ENCODE measurements at places on chromosomes 13 and 19.

- DNase-seq, result no peak
These were observed 55.9 kb downstream of the ERCC5 start for GRCh38 chr13:102901615-102902305.

- DNase-seq, result no peak
These were observed 325.9 kb downstream of the FOXO1 start for GRCh38 chr13:40340368-40341095.

- DNase-seq, result no peak
These were observed 38.0 kb upstream of the URI1 start for GRCh38 chr19:29904017-29904416.

- DNase-seq, result no peak
These were observed 61.9 kb downstream of the TNFRSF19 start for GRCh38 chr13:23632048-23632582.

- DNase-seq, result peak; percentile 23
These were observed 324.0 kb downstream of the GPC5 start for GRCh38 chr13:91722267-91722884.

GRCh38 chr13:113178070-113178895 is 19.8 kb downstream of the PROZ start:
- DNase-seq, result no peak

- no peak for DNase-seq
These were observed 48.6 kb upstream of the TCF3 start for GRCh38 chr19:1700733-1701663.

- DNase-seq, result no peak
These were observed 165.9 kb downstream of the KLF5 start for GRCh38 chr13:73224703-73225102.

DNA sequence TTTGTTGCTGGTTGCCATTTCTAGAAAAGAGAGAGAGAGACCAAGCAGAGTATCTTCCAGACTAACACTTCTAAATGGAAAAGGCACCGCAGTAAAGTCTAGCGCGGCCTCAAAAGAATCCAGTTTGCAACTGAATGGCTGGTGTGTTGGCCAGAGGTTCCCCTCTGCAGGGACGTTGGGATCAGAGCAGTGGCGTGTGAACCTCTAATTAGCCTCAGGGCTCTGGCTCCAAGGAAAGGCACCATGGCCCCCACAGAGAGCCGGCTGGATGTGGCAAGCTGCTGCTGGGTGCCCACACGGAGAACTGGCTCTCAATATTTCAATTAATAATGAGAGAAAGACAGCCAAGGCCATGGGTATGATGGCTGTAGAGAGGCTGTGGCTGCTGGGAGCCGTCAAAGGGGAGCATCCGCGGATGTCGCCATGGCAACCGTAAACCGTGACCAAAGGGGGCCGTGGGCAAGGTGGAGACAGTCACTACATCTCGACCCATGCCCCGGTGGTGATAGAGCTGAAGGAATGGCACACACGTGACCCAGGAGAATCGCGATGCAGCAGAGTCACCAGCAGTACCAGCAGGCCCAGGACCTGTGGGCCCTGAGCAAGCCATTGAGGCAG is 9.5 kb downstream of the VSTM2B start:
- no peak for DNase-seq

- peak; percentile 23 for DNase-seq
These were observed 33.8 kb downstream of the COL4A2 start for GRCh38 chr13:110340812-110341444.

GRCh38 chr13:108669381-108669780 is 40.0 kb downstream of the MYO16 start:
- DNase-seq, result no peak

DNA sequence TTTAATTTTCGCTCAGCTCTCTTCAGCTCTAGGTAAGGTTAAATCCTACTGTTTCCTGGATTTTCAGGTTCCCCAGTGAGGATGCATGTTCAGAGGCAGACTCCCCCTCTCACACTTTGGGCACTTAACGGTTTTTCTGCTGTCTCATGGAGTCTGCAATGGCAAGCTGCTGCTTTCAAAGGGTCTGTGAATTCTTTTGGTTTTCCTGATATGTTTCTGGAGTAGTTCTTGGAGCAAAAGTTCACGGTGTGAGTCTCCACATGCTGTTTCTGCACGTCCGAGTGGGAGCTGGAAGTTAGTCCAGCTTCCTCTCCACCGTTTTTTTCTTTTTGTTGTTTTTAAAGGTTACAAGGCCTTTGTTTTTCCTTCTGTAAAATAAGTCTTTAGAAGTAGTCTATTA is 35.4 kb downstream of the DNAJC15 start:
- DNase-seq, result no peak

DNA sequence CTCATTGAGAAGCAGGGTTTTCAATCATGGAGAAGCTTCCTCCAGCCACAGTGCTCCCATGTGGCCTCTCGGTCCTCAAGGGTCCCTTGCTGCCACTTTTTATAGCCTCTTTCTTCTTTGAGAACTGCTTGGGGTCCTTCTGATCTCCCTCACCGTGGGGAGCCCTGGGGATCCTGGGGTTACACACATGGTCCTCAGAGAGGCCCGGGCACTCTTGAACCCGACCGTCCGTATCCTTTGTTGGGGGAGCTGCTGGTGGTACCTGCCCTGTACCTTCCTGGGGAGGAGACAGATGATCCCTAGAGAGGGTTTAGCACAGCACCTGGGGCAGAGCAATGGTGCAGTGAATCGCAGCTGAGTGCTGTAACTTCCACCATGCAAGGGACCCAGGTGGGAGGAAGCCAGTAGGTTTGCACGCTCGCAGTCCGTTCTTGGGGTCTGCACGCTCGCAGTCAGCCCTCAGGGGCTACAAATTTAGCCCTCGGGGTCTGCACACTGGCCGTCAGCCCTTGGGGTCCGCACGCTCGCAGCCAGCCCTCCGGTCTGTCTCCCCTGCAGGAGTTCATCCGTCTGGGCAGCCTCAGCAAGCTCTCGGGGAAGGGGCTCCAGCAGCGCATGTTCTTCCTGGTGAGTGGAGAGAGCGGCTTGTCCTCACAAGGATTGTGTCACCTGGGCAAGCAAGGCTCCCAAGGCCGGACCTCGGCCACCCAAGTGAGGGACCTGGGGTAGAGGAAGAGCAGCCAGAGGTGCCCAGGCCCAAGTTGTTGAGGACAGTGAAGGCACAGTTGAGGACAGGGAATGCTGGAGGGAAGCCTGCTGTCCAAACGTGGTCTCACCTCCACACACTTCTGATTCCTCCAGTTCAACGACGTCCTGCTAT is 138.4 kb downstream of the STK24 start:
- DNase-seq, result no peak

DNA sequence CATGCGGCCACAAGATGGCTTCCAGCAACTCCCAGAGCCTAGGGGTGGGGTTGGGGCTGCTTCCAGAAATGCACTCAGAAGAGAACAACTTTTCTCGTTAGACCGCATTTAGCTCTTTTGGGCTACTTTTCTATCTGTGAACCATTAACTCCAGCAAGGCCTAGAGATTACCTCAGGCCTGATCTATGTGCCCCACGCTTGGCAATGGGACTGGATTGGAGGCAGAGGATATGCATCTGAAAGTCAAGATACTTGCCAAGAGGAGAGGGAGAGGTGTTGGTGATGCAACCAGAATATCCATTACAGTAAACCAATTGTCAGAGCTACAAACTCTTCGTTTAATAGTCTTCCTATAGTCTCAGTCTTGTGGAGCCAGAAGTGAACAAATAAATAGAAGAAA is 177.7 kb downstream of the TDRD3 start:
- no peak for DNase-seq

DNA sequence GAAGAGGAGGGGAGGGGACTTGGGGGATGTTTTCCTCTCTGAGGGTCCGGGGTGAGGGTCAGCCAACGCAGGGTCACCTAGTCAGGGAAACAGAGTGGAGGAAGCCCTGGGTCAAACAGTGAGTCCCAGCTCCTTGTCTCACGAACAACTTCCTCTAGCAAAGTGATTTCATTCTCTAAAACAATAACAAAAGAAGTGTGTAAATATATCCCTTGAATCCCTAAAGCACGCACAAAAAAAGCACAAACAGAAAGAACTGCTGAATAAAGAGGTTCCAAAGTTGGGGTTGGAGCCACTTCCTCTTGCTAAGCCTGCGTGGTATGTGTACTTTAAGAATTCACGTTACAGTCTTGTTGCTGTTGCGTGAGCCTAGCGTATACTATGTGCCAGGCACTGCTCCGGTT is 1.5 kb upstream of the C5AR2 start:
- DNase-seq, result no peak

DNA sequence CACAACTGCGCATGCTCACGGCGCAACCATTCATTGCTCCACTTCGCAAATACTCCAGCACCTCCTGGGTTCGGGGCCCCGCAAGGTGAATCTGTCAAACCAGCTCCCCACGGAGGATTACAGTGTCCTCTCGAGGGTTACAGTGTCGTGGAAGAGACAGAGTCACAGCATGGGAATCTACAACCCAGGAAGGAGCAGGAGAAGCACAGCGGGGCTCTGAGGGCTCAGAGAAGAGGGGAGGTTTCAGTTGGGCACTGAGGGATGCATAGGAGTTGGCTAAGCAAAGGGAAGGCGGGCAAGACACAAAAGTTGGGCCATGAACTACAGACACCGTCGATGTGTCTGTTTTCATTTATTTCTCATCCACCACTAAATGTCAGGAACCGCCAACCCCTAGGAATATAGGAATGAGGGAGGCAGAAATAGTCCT is 1.0 kb upstream of the GTF2F1 start:
- DNase-seq, result no peak

GRCh38 chr19:4224470-4224869 is 4.9 kb upstream of the EBI3 start:
- no peak for DNase-seq

- DNase-seq, result no peak
These were observed 9.5 kb downstream of the XAB2 start for GRCh38 chr19:7619671-7620441.

DNA sequence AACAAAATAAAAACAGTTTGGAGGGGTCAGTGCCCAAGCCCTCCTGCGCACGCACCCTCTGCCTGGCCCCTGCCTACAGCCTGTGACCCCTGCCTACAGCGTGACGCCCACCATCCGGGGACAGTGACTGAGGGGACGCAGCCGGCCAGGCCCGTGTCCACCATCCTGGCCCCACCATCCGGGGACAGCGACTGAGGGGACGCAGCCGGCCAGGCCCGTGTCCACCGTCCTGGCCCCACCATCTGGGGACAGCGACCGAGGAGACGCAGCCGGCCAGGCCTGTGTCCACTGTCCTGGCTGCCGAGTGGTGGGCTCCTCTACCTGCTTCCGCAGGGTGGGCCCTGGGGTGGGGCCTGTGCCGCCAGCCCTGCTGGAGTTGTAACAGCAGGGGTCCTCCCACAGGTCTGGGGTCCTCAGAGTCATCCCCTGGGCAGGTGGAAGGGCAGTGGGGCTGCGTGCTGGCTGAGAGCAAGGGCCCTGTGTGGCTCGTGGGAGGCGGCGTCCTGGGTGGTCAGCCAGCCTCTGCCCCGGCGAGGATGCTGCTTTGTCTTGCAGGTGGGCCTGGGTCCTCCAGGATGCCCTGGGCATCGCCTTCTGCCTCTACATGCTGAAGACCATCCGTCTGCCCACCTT is 14.3 kb downstream of the SPPL2B start:
- DNase-seq, result no peak

GRCh38 chr19:27681972-27682371 is 1531.0 kb downstream of the UQCRFS1 start:
- no peak for DNase-seq

DNA sequence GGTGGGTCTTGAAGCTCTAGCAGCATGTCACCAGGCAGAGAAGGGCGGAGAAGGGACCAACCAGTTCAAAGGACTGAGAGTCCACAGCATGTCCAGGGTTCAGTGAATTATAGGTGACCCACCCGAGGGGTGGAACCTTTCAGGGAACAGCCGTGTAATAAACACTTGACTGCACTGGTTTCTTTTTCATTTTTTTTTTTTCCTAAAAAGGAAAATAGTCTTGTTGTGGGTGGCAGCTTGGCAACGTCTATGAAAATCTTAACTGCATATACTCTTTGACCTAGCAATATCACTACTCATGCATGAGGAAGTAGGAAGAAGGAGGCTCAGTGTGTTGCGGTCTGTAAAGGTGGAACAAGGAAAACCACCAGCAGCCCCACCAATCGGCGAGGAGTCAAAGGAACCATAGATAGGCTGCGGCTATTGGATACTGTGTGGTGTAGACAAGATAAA is 13.0 kb upstream of the MYH14 start:
- DNase-seq, result no peak

DNA sequence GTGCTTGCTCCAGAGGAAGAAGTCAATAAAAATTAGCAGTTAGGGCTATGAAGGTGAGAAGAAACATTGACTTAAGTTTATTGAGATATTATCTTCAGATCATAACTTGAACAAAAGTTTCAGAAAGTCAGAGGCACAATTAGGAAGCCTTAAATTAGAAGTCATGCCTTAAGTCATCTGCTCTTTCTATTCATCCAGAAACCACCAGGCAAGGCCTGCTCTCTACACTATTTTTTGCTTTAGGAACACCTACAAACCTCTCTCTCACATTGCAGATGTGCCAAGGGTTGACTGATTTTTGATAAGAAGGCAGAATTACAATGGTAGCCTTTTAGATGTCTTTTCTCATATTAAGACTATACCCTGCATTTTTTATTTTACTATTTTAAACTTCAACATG is 268.7 kb downstream of the SPRY2 start:
- no peak for DNase-seq

- no peak for DNase-seq
These were observed 24.9 kb downstream of the SLC8A2 start for GRCh38 chr19:47446534-47447469.

DNA sequence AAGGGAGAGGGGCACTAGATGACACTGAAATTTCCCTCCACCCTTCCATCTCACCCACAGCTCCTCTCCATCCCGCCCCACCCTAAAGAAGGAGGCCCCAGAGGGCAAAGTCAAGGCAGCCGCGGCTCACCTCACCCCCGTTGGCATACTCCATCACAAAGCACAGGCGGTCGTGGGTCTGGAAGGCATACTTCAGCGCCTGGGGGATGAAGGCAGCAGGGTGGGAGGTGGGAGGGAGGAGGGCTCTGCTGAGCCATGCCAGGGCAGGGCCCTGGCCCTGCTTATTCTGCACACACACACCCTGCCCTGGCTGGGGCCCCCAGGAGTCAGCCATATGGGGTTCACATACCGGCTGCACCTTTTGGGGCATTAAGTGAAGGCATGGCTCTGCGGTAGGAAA is 12.3 kb upstream of the CCNP start:
- no peak for DNase-seq

- peak; percentile 50 for DNase-seq
These were observed 38.7 kb downstream of the NFIX start for GRCh38 chr19:13033819-13034611.

DNA sequence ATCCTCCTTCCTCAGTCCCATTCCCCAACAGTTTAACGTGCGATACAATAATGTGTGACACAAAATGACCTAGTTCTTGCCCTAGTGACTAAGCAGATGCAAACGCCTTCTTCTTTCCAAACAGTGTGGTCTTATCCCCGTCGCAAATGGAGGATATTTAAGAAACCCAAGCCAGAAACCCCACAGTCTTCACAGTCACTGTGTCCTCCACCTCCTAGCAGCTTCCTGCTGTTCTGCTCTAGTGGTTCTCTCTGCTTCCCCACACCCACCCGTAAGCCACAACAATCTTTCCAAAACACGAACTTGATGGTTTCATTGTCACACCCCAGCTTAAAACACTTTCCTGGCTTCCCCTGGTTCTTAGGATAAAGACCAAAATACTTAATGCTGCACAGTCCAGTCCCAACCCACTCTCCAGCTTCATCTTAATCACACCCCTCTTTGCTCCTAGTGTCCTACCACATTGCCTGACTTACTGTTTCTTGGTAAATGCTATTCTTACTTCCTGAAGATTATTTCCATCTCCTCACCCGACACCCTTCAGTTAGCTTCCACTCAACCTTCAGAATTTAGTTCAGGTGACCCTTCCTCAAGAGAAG is 32.3 kb downstream of the ITM2B start:
- DNase-seq, result no peak

- DNase-seq, result no peak
These were observed 21.1 kb downstream of the CLEC17A start for GRCh38 chr19:14603990-14604387.

- DNase-seq, result no peak
These were observed 90.2 kb downstream of the NDFIP2 start for GRCh38 chr13:79571147-79571546.

Data from hematopoietic multipotent progenitor cell (in vitro differentiated cells).